ENCODE measurements at places on chromosomes 7 and 10. TPM values are rescaled to one million over a fixed set of nuclear protein-coding genes. Genes with fewer than 3 reads are reported as not detected.

- no peak for DNase-seq
Observed at GRCh38 chr7:105653441-105654005, 72.2 kb upstream of the EFCAB10 start.

DNA sequence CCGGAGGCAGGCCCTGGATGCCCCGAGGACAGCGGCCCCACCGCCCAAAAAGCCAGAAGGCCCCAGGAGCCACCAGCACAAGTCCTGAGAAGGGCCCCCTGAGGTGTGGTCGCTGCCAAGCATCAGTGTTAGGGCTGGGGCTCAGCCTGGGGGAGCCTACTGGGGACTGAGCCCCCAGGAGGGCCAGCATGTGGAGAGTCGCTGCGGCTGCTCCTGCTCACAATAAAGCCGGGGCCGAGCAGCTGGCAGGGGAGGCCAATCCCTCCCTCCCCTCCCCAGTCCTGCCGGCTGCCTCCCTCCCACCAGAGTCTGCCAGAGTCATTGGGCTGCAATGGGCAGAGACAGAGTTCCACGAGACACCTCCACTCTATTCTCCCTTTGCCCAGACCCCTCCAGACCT lies 3.1 kb upstream of the ASIC3 start:
- no peak for DNase-seq

CPN1 gene
- total RNA-seq: not detected

BAMBI gene
- total RNA-seq: 15.7 TPM

CDHR1 gene
- total RNA-seq: 1.3 TPM

DNA sequence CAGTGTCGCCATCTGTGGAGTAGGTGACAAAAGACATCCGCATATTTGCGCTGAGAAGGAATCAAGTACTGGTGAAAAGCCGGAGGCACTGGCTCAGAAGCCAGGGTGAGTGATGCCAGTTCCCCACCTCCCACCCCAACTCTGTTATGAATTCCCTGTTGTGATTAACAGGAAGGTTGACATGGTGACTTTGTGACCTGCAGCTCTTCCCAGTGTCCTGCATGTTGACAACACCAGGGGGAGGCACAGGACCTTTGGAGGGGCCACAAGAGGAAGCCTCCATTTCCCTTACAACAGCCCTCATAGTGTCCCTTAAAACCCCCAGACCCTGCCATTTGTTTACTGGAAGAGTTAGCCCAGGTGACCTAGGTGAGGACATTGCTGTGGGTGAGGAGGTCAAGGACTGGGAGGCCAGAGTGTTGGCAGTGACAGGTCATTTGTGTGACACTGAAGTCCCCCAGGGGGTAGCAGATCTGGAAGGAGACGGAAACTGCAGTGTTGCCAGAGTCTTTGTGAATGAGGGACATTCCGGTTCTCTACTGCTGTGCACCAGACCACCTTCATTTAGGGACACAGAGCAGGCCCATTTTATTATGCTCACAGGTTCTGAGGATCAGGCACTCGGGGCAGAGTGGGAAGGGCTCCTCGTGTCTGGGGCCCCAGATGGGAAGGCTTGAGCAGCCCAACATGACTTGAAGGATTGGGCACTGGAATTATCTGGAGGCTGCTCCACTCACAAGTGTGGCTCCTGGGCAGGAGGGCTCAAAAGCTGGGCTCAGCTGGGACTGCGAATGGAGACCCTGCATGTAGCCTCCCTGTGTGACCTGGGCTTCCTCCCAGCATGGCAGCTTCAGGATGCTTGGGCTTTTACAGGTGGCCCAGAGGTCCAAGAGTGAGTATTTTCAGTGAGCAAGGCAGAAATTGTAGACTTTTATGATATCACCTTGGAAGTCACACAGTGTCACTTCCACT lies 13.0 kb upstream of the ANTXRL start:
- no peak for DNase-seq

Measured in heart left ventricle (tissue), 16 donors.